Activated CD8-positive, alpha-beta memory T cell treated with anti-CD3 and anti-CD28 coated beads for 4 hours (primary cell): ENCODE measurements at places on chromosomes 7 and 10.

DNA sequence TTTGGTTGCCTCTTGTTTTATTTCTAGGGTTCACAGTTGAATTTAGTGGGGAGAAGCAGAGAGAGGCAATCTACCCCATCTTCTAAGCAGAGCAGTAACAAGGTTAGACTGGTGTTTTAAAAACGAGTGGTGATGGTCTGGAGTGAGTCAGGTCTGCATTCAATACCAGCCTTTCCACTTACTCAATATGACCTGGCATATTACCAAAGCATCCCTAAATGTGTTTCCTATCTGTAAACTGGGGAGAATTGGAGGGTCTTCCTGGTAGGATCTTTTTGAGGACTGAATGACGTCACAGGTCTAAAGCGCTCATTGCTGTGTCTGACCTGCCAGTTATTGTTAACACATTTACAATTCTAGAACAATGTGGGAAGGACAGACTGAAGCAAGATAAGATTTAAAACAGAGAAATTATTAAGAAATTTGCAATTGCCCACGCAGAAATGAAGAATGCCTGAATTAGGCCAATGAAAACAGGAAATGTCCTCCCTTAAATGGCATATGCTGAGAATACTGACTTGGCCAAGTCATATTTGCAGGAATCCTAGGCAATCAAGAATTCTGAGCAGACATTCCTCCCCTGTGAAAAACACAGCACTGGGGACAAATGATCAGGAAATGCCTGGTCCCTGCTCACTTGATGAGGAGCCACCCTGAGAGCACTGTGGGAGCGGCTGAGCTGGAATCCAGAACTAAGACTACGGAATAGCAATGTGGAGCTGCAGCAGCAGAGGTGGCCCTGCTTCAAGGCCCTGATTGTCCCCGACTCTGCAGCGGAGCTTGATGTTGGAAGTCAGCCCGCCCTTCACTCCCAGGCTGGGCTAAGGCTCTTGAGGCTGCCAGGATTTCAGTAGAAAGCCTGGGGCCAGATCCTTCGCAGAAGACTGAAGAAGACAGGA lies 184.5 kb upstream of the CXCL12 start:
- DNase-seq, result no peak

DNA sequence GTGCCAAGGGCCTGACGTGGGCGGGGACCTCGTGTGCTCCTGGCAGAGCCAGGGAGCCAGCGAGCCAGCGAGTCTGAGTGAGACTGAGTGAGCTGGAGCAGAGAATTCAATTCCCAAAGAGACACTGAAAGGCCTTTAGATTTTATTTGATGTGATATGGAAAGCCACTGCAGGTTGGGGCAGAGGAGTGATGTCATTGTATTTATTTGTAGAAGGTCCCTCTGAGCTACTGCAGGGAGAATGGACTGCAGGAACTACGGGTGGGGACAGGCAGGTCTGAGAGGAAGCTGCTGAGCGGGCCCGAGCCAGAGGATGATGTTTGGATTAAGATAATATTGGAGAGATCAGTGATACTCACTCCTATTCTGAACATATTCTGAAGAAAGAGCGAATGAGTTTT lies 445.8 kb upstream of the ANKRD30A start:
- no peak for DNase-seq

- no peak for DNase-seq
These were observed 996 bp downstream of the ADAM12 start for GRCh38 chr10:126387041-126387921.

- no peak for DNase-seq
These were observed 95.4 kb downstream of the HIPK2 start for GRCh38 chr7:139682136-139683013.

GRCh38 chr7:7251742-7252141 lies 69.4 kb downstream of the C1GALT1 start:
- no peak for DNase-seq

DNA sequence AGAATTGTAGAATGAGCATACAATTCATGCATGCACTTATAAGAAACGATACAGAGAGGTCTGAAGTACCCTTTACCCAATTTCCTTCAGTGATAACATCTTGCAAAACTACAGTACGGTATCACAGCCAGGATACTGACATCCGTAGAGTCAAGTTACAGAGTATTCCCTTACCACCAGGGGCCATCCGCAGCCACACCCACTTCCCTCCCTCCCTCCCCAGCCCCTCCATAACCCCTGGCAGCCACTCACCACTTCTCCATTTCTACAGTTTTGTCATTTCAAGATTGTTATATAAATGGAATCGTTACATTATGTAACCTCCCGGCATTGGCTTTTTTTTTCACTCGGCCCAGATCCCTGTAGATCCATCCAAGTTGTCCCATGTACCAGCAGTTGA lies 113.6 kb upstream of the RET start:
- no peak for DNase-seq

GRCh38 chr10:129497013-129497412 lies 30.0 kb downstream of the MGMT start:
- DNase-seq, result no peak

DNA sequence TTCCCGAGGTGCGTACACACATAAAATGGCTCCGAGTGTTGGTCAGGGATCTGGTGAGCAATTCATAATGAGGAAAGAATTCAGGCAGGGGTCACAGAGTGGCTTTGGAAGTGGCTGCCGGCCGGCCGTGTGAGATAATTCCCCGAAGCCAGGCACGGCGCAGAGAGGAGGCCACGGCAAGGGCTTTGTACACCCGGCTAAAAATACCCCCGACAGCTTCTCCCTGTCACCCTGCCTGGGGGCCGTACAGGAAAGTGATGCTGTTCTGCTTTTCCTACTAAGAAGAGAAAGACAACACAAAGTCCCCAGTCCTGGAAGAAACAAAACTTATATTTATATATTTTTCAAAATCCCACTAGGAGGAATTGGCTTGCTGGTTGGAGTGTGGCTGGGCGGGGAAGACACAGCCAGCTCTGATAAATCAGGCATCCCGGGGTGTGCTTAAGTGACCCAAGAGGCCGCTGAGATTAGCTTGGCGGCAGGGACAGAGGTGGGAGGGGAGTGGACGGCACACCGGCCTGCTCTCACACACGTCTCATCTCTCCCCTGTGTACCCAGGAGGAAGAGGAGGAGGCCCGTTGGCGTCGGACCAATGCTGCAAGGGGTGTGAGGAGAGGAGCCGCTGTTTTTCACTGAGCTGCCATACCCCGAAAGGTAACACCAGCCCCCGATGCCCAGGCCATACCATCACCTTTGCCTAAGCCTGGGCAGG lies 70.5 kb downstream of the ZMIZ1 start:
- DNase-seq, result no peak

- no peak for DNase-seq
These were observed 64.8 kb downstream of the OAT start for GRCh38 chr10:124353896-124354295.

- no peak for DNase-seq
These were observed 76.4 kb upstream of the RSU1 start for GRCh38 chr10:16893664-16894063.

- DNase-seq, result no peak
These were observed 2.7 kb upstream of the SNX13 start for GRCh38 chr7:17943006-17943405.

DNA sequence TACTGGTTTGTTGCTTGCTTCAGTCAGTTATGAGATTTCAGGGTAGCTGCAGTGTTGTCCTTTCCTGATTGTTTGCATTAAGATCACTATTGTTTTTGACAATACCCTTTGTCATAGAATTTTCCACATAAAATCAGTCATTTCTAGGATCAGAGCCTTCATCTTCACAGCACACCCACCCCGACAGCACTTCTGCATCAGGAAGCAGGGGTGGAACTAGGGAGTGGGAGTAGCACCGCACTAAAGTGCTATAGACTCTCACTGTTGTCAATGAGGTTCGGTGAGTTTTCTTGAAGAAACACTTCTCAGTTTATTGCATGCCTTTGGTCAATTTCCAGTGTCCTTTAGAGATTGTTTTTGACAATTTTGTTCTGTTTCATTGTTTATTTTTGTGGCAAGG lies 632.5 kb downstream of the AUTS2 start:
- DNase-seq, result no peak

DNA sequence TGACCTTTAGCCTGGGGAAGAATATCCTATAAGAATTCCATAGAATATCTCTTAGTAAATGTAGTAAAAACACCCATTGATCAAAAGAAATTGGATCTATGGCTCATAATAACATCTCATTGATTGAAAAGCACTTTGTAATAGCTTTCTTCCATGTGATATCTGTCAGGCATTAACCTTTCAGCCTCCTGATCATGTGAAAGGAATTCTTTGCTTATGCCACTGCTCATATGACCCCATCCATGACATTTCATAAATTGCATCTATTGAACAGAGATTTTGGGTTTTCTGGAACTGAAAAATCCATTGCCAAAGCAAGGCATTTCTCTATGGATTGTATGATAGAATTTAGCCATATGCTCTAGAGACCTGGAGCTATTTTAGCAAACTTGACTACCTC lies 519.3 kb upstream of the PFKP start:
- DNase-seq, result no peak

DNA sequence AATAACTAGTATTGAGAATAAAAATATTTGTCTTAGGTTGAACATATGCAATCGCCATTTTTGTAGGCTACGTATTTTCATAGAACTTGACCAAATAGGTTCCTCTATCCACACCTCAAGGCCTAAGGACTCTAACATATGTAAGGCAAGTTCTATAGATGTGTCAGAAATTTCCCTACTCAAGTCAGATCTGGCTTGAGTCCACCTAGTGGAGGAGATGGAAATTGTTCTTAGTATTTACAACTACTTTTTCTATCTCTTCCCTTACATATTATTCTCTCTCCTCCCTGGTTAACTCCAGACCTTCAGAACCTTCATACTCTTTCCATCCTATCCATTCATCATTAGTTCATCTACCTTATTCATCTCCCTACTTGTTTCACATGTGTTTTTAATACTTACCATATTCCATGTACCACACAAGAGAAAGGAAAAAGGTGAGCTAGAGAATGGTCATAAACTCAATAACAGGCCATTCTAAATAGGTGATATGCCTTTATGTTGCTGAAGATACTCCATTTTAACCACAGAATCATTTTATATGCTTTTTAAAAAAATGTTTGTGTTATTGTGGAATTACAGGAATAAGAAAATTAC lies 174.5 kb upstream of the HDAC9 start:
- DNase-seq, result no peak

DNA sequence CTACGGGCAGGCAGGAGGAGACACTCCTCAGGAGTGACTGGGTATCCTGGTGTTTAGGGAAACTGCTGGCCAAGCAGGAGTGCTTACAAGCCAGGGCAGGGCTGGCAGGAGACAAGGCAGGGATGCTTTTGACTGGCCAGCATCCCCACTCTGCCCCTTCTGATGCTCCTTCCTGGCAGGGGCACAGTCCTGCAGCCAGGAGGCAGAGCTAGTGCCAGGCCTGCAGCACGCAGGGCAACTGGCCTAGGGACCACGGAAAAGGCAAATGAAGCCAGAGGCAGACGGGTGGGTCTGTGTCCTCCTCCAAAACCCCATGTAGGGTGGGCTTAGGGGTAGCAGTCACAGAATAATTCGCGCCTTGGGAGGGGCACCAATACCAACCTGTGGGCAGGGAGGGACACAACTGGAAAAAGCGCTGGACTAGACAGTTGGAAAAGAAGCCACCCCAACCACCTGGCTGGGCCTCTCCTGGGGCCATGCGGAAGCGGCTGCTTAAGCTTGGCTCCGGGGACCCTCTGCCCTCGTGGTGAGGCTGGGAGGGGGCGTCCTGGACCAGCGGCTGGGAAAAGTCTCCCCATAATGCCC lies 4.8 kb downstream of the IMPDH1 start:
- DNase-seq, result no peak

- DNase-seq, result no peak
These were observed 837.8 kb upstream of the LRRN3 start for GRCh38 chr7:110253093-110253492.

DNA sequence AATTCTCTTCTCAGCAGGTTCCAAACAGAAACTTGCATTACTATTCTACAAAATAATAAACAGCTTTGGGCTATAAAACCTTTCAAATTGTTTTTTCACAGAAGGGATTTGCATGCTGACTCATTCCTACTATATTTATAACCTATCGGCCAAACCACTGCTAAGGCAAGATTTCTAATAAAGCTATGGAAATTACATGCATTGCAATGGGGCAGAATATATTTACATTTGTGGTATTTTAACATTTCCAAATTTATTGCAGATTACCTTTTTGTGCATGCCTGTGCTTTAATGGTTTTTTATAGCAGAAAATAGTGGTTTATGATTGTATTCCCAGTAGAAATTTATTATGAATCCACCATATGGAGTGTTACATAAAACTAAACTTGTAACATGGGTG lies 69.0 kb upstream of the NPVF start:
- no peak for DNase-seq

DNA sequence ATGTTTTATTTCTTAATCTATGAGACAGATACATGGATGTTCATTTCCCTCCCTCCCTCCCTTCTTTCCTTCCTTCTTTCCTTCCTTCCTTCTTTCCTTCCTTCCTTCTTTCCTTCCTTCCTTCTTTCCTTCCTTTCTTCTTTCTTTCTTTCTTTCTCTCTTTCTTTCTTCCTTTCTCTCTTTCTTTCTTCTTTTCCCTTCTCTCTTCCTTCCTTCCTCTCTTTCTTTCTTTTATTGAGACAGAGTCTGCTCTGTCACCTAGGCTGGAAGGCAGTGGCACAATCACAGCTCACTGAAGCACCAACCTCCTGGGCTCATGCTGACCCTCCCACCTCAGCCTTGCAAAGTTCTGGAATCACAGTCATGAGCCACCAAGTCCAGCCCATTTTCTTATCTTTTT lies 5.5 kb upstream of the PRRT4 start:
- DNase-seq, result no peak
